Kidney glomerular epithelial cell (primary cell): ENCODE measurements at places on chromosomes 11 and 22.

- peak; percentile 86 for DNase-seq
Measured at GRCh38 chr11:131674051-131674755, 303.8 kb downstream of the NTM start.

GRCh38 chr22:46866591-46866990, 104.1 kb downstream of the TBC1D22A start:
- DNase-seq = no peak

GRCh38 chr11:9092072-9092471, 673 bp upstream of the SCUBE2 start:
- no peak for DNase-seq

- DNase-seq = peak; percentile 38
Measured at GRCh38 chr11:57073128-57073527, 84.4 kb downstream of the OR5AK2 start.

- DNase-seq = peak; percentile 12
Measured at GRCh38 chr11:68354148-68354872, 41.9 kb downstream of the LRP5 start.

DNA sequence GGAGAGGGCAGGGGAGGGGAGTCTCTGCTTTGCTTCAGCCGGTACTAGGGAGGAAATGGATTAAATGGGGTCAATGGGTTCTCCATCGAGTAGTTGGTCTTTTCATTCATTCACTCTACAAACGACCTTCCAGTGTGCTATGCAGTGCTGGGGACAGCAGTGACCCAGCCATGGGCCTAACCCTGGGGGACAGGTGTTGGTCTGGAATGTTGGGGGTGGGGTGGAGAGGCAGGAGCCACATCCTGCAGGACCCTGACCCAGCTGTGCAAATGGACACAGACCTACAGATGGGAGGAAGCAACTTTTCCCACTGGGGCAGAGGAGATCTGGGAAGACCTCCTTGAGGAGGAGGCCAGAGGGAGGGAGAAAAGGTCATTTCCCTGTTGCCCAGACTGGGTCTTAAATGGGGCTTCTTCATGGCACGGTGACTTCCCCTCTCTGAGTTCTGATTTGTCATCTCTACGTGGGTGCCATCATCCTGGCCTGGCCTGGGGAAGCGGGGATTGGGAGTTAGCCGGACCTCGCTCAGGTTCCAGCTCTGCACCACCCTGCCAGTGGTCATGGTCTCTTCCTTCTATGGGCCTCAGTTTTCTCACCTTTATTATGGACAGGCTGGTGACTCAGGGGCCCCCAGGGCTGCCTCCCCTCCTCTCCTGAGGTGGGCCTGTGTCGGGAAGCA, 2.0 kb downstream of the CYTH4 start:
- DNase-seq = no peak

- no peak for DNase-seq
Measured at GRCh38 chr22:42847110-42847509, 10.0 kb downstream of the ARFGAP3 start.

DNA sequence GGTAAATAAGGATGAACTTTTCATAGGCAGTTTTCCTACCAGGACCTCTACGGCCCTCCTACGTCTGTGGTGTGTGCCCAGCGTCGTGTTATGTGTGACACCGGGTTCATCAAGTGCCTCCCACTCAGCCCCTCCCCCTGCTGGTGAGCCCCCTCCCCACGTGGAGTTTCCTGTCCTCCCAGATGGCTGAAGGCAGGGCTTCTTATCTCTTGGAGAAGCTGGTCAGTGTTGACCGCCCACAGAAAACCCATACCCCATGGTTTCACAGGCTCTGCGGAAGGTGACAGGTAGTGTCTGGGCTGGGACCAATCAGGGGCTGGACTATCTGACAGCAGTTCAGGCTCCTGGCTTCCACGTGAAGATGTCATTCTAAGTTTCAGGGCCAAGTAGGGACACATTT, 393.5 kb downstream of the TBC1D22A start:
- DNase-seq = no peak

DNA sequence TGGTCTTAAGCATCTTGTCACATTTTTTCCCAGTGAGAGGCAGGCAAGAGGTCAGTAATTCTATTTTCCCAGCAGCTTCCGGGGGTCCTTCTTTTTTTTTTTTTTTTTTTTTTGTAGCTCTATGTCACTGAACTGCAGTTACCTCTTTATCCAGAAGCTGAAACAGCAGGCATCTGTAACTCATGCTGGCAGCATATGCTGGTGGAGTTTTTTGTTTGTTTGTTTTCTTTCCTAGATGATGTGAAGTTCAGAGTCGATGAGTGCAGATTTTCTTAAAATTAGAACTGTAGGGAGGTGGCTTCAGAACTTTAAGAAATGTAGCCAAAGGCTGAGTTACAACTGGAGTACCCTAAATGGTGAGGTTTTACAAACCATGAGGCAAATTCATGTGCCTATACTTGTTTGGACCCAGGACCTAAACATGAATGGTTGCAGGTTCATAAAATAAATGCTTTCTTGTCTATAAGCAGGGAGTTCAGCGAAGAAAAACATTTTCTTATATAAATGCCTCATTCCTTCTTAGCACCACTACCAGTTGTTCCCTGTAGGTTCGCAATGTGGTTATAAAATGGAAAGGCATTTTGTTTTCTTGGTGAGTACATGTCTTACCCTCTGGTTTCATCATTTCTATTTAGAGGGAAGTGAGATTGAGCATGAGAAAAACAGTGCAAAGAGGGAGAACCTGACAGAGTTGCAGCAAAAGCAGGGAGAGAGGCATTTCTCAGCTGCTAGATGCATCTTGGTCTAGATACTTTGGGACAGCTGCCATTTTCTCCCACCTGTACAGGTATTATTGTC, 84.0 kb downstream of the TRIM44 start:
- no peak for DNase-seq

- peak; percentile 59 for DNase-seq
Measured at GRCh38 chr11:106156290-106156937, 79.0 kb downstream of the AASDHPPT start.

DNA sequence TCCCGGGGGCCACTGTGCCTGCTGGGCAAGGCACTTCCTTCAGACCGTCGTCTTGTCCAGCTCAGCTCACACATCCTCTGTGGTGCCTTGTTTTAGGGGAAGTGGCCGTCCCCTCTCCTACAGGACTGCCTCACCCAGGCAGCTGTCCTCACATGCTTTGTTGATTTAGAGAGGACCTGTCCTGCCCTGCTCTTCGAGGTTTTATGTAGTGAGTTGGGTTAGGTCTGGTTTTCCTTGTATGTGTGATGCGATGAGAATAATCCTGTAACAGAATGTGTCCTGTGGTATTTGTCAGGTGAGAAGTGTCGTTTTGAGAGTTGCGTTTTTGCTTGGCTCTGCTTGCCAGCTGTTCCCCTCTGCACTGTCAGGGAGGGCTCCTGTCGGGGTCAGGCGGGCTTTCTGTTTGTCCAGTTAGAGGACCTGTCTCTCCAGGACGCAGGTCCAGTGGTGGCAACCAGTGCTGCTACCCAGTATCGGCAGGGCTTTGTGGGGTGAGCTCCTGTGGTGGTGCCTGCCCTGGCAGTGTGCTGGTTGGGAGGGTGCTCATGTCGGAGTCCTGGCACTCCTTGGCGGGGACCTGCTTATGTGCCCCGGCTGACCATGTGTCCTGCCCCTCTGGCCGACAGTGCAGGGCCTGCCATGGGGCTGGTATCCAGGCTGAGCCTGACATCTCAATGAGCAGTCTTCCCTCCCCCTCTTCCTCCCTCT, 41.3 kb downstream of the MUC6 start:
- no peak for DNase-seq

DNA sequence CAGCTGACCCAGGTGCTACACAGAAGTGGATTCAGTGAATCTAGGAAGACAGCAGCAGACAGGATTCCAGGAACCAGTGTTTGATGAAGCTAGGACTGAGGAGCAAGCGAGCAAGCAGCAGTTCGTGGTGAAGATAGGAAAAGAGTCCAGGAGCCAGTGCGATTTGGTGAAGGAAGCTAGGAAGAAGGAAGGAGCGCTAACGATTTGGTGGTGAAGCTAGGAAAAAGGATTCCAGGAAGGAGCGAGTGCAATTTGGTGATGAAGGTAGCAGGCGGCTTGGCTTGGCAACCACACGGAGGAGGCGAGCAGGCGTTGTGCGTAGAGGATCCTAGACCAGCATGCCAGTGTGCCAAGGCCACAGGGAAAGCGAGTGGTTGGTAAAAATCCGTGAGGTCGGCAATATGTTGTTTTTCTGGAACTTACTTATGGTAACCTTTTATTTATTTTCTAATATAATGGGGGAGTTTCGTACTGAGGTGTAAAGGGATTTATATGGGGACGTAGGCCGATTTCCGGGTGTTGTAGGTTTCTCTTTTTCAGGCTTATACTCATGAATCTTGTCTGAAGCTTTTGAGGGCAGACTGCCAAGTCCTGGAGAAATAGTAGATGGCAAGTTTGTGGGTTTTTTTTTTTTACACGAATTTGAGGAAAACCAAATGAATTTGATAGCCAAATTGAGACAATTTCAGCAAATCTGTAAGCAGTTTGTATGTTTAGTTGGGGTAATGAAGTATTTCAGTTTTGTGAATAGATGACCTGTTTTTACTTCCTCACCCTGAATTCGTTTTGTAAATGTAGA, 1.7 kb downstream of the MALAT1 start:
- DNase-seq = no peak

GRCh38 chr11:34909955-34910354, 6.2 kb downstream of the APIP start:
- no peak for DNase-seq

- no peak for DNase-seq
Measured at GRCh38 chr11:126392633-126393013, 37.1 kb downstream of the ST3GAL4 start.

DNA sequence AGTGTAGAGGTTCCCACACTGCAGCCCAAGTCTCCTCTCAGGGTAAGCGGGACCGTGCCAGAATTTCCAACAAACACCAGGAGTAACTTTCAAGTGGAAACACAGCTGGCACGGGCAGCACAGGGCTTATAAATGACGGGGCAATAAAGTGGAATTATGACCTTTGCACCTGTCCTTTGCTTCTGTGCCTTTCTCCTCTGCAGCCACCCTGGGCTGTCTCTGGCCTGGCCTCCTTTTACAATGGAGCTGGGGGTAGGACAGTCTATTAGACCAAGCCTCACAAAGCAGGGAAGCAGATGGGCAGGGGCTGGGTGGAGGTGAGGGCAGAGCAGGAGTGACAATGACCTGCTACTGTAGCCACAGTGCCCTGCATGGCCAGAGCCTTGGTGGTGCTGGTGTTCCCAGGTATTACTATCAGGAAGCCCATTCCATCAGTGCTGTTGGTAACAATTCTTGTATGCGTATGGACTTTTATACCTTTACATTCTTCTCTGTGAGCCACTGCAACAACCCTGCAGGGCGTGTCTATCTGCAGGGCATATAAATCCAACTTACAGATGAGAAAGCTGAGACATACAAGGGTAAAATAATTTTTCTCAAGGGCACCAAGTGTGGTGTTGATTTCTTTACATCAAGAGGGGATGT, 387.8 kb downstream of the CTTN start:
- no peak for DNase-seq

DNA sequence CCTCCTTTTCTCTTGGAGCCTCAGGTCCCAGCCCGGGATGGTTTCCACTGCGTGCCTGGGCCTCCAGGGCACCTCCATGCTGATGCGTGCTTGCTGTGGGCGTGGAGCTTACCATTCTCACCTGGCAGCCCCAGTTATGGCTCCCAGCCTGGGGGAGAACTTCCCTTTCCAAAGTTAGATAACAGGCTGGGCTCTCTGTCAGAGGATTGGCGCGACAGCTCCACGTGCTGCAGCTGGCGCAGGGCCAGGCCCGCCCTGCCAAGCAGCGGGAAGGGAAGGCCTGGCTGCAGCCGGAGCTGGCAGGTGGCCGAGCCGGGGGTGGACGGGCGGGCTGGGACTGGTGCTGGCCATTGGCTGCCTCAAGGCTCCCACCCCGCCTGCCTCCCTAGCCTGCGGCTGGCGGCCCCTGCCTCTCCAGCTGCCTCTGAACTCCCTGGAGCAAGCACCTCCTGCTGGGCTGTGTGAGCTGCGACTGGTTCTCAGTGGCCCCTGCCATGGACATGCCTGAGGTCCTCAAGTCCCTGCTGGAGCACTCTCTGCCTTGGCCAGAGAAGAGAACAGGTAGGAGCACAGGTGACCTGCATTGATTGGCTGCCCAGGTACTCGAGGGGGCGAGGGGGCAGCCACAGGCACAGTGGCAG, 14.6 kb upstream of the TEF start:
- peak; percentile 83 for DNase-seq

DNA sequence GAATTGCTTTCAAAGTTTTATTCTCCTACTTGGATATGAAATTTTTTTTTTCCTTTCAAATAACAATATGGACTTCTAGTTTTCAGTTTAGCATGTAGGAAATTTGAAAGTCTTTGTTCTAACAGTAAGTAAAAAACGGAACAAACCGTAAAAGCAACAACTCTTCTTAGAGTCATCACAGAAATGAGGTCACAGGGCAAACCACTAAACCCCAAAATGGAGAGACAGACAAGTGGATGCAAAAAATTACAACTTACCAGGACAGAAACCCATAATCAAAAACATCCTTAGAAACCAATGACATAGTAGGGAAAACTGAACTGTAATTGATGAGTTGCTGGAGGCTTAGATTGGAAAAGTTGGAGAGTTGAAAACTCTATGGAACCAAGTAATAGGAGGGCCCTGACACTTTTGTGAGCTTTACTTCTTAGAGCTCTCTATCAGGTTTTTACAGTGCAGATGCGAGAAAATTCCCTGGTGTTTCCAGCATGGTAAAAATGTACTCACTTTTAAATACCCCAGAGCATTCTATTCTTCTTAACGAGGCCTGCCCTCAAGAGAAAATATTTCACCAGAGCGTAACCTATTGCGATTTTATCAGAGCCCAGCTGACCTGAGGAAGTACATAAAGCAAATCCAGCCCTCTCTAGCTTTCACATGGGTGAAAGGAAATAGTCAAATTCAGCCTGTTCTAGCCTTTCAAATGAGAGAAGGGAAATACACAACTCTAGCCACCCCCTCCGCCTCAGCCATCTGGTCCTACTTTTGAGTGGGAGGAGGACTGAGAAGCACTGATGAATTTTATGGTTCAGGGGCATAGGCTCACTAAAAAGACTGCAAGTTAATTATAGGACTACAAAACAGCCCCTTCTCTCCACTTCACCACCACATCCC, 39.1 kb downstream of the CASP12 start:
- no peak for DNase-seq

DNA sequence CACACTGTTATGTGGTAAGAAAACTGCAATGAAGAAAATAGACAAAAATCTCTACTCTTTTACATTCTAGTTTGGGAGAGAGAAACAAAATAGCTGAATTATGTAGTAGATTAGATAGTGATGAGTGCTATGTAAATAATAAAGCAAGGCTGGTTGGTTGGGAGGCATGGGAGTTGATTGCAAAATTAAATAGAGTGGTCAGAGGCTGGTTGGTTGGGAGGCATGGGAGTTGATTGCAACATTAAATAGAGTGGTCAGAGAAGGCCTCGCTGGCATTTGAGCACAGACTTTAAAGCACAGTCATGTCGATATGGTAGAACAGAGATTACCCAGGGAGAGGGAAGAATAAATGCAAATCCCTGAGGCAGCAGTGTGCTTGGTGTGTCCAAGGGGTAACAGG, 22.4 kb downstream of the SIK2 start:
- DNase-seq = no peak

DNA sequence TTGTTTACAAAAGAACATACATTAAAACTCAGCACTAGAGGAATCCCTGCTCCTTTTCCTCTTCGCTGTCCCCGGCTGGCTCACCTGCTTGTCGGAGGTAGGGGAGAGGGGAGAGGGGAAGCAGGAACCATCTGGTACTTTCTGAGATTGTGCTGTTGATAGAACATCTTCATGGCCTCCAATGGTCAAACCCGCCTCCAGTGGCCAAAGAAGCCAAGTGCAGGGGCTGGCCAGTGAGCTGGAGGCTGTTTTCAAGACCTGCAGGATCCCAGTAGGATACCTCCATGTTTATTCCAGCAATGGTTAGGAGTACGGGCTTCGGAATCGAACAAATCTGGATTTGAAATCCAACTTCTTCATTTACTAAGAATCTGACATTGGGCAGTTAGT, 92.6 kb downstream of the PKNOX2 start:
- DNase-seq = no peak
